LoVo (cell line): ENCODE measurements at places on chromosomes 5 and 9.

DNA sequence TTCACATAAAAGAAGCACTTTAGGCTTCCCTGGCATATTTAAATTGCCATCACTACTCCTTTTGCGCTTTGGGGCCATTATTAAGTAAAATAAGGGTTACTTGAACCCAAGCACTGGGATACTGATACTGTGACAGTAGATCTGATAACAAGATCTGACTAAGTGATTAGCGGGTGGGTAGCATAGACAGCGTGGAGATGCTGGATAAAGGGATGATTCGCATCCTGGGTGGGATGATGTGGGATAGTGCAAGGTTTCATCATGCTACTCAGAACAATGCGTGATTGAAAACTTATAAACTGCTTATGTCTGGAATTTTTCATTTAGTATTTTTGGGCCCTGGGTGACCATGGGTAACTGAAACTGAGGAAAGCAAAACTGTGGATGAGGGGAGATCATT lies 75.1 kb downstream of the PTTG1 start:
- no peak for DNase-seq

DNA sequence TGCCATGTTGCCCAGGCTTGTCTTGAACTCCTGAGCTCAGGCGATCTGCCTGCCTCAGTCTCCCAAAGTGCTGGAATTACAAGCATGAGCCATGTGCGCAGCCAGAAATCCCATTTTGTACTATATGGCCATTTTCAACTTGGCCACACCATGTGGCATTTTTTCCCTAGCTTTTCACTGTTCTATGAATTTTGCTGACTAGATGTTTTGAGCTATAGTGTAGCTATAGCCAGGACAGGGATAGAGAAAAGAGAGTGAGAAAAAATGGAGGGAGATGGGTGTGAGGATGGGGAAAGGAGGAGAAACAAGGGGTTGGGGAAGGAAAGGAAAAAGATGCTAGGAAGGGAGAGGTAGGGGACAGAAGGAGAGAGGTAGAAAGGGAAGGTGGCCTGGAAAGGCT lies 46.4 kb downstream of the DMXL1 start:
- no peak for DNase-seq

- DNase-seq, result no peak
Observed at GRCh38 chr9:77748214-77748772, 100.2 kb upstream of the GNA14 start.

GRCh38 chr9:78698371-78698770 lies 401.4 kb downstream of the PSAT1 start:
- no peak for DNase-seq

DNA sequence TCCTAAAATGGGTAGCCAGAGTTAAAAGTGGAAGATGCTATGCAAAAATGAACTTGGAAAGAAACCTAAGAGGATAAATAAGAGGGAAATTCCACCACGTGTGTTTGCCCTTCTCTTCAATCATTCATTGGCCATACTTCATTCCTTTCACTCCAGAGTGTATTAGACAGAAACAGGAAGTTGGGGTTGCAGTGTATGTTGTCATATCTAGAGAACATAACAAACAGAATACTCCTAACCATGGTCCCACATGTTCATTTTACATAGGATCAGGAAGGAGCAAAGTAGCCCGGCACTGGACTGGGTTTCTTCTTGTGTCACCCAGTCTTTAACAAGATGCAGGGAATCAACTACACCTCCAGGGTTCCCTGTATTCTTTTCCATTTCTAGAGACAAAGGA lies 7.6 kb upstream of the GPBP1 start:
- no peak for DNase-seq

DNA sequence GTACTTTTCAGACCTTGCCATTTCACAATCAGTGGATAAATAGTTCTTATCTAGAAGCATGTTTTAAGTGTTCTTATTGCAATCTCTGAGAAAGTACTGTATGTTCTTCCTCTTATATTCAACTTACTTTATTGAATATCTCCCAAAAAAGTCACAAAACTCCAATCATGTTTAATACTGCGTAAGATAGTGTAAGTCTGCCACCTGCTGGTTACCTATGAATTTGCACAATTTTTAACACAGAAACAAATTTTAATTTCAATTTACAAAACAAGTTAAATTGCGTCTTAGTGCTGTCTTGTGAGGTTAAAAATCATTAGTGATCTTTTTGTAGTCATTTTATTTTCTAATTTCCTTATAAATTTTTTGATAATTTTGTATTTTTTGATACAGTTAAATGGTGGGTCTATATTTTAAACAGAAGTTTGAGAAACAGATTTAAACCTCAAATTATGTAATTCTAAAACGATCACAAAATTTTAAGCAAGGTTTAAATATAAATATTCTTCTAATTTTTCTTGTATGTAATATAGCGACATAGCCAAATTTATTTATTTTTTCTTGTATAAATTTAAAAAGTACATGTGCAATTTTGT lies 115.8 kb downstream of the EMB start:
- peak; percentile 43 for DNase-seq

- peak; percentile 53 for DNase-seq
Observed at GRCh38 chr5:175814691-175815090, 56.7 kb upstream of the CPLX2 start.

DNA sequence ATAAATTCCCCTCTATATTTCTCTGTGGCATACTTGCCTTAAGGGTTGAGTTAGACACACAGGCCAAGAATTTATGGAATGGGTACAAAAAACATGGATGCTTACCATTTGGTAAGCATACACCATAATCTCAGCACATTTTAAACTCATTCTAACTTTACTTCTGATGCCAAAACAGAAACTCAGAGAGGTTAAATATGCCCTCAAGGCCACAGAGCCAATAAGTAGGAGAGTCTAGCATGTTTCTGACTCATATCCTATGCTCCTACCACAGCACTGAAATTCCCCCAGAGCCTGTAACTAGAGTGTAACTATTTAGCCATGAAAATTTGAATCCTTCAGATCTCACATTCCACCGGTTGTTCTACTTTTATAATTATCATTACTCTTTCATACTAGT lies 559.7 kb downstream of the ACTL7B start:
- no peak for DNase-seq

- no peak for DNase-seq
Observed at GRCh38 chr5:64166201-64166959, 737 bp downstream of the RNF180 start.

DNA sequence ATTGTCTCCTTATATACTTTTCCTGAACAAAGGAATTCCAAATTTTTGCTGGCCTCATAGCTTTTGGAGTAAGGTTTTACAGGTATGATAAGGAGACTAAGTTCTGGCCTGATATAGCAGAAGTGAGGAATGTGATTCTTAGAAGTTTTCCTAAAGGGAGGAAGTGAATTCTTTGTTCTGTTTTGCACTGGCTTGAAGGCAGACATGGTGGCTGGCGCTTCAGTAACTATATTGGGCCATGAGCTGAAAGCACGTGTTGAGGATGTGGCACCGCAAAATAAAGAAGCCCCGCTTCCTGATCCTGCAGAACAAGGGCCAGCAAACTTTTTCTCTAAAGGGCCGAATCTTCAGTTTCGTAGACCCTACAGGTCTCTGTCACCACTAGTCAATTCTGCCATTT lies 224.2 kb downstream of the SNX18 start:
- no peak for DNase-seq

GRCh38 chr5:149172709-149173505 lies 31.6 kb downstream of the ABLIM3 start:
- DNase-seq, result no peak

- DNase-seq, result no peak
Observed at GRCh38 chr9:26132746-26133312, 454.6 kb upstream of the TUSC1 start.

- DNase-seq, result no peak
Observed at GRCh38 chr5:178177569-178177968, 9.6 kb downstream of the GMCL2 start.

DNA sequence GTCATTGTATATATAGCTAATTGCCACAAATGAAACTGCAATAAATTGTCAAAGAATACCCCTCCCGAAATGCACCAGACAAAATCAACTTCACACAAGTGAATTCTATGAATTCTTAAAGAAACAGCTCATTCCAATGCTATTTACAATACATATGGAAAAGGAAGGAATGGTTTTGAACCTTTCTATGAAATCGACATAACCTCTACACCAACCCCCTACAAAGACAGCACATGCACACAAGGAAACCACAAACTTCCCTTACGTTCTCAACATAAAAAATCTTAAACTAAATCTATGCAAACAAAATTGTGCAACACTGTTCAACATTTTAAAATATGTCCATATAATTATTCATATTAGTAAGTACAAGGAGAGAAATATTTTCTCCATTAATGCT lies 39.2 kb downstream of the MARCHF11 start:
- DNase-seq, result no peak

GRCh38 chr5:17402289-17403121 lies 95.5 kb upstream of the TAF11L2 start:
- no peak for DNase-seq

- DNase-seq, result no peak
Observed at GRCh38 chr5:68484307-68485068, 268.9 kb downstream of the PIK3R1 start.

DNA sequence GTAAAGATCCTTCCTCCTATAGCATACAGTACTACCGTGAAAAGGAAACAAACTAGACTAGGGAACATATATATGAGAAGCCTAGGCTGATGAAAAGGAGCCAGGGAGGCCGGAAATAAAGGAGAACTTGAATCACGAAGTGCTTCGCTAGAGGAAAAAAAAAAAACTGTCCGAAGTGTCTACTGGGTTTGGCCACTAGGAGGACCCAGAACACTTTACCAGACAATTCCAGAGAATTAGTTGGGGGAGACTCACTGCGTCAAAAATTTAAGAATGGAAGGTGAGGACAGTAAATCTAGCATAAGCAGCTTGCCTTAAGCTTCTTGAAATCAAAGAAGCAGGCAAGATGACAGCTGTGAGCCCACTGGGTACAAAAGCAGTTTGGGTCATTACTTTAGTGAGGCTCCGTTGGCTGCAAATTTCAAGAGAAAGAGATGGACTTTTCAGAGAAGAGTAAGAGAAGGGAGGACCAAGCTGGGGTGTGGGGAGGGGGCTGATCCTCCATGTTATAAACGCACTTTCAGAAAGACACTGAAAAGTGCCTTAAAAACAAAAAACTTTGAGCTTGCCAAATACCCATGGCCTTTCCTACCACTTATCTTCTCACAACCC lies 47.4 kb downstream of the P4HA2 start:
- DNase-seq, result peak; percentile 37

GRCh38 chr9:122325124-122325523 lies 45.7 kb upstream of the PTGS1 start:
- no peak for DNase-seq

- no peak for DNase-seq
Observed at GRCh38 chr5:158013939-158014338, 155.0 kb upstream of the CLINT1 start.

DNA sequence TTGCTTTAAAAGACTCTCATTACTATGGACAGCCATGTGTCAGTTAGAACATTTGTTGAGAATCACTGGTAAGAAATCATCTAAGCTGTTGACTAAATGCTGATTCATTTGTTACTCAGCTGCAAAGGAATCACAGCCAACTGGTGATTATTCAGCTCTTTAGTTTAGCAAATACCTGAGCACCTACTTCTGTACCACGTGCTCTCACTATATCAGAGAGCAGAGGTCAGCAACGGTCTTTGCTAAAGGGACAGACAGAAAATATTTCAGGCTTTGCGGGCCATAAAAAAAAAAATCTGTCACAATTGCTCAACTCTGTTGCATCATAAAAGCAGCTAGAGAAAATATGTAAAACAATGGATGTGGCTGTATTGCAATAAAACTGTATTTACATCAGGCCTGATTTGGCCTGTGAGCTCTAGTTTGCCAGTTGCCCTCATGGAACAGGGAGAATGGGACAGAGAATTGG lies 377.6 kb downstream of the DNAH5 start:
- no peak for DNase-seq

DNA sequence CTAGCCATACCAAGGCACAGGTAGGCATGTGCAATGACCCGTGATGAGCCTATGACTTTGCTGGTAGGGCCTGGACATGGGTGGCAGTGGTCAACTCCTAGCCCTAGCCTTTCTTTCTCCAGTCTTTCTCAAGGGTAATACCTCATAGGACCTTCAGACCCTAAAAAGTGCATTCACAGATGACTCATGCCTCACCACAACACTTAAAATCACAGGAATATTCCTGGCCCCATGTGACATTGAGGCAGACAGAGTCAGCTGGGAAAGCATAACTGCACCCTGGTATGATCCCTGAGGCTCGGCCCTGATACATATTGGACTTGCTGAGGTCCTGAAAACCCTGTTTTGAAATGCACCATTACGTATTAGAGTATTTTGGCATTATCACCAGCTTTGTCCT lies 449.5 kb downstream of the HINT1 start:
- no peak for DNase-seq

DNA sequence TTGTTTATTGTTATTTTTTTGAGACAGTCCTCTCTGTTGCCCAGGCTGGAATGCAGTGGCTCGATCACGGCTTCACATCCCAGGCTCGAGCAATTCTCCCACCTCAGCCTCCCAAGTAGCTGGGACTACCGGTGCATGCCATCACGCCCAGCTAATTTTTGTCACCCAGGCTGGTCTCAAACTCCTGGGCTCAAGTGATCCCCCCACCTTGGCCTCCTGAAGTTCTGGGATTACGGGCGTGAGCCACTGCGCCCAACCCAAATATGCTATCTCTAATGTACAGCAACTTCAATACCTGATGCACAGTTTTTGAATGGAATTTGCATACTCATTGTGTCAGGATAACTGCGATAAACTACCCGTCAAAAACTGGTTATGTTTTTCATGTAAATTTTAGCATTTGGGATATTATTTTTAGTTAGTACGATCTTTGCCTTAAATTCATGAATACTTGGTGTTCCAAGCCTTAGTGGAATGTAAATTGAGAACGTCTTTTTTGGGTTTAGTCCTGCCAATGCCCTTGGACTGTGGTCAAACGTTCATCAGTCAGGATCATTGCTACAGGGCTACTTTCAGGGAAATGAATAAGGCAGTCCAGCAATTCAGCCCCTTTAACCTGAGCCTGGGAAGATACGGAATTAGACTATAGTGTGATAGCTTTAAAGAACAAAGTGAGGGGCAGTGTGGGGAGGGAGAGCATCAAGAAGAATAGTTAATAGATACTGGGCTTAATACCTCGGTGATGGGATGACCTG lies 4.4 kb downstream of the UGCG start:
- DNase-seq, result no peak

DNA sequence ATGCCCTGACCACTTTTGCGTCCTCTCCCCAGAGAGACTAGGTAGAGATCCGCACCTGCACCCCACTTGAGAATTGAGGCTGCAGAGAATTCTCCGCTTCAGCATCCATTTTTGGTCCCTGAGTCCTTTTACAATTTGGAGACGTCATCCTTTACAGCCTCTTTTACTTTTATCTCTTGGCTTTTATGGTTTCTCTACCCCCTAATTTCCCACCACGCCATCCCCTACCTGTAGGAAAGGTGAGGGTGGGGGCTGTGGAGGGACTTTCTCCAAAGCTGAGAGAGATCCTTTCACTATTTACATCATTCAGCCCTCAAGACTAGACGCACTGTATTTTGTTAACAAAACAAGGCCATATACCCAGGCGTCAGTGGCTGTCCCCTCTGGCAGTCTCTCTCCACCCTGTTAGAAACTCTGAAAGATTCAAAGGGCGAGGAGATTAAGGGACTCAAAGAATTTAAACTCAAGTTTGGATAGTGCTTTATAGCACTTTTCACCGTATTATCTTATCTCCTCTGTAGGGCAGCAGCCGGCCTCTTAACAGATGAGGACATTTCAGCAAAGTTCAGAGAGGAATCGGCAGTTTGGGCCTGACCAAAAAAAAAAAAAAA lies 1.7 kb downstream of the MSX2 start:
- no peak for DNase-seq

GRCh38 chr9:130448035-130448624 lies 3.4 kb downstream of the ASS1 start:
- no peak for DNase-seq

- no peak for DNase-seq
Observed at GRCh38 chr5:93589829-93590215, 6.8 kb downstream of the NR2F1 start.

GRCh38 chr9:129124506-129125069 lies 13.4 kb downstream of the PTPA start:
- DNase-seq, result no peak
